Inflammatory macrophage treated with lipopolysaccharide for 1 hour (primary cell): ENCODE measurements at places on chromosomes 2 and 18.

GRCh38 chr18:8264116-8264515 is 345.1 kb upstream of the RAB12 start:
- no peak for DNase-seq

- DNase-seq: no peak
These were observed 4.9 kb downstream of the TTL start for GRCh38 chr2:112486895-112487294.

GRCh38 chr2:240146627-240147278 is 6.3 kb upstream of the OTOS start:
- peak; percentile 42 for DNase-seq

- DNase-seq: no peak
These were observed 6.8 kb downstream of the ESCO1 start for GRCh38 chr18:21593540-21594257.

DNA sequence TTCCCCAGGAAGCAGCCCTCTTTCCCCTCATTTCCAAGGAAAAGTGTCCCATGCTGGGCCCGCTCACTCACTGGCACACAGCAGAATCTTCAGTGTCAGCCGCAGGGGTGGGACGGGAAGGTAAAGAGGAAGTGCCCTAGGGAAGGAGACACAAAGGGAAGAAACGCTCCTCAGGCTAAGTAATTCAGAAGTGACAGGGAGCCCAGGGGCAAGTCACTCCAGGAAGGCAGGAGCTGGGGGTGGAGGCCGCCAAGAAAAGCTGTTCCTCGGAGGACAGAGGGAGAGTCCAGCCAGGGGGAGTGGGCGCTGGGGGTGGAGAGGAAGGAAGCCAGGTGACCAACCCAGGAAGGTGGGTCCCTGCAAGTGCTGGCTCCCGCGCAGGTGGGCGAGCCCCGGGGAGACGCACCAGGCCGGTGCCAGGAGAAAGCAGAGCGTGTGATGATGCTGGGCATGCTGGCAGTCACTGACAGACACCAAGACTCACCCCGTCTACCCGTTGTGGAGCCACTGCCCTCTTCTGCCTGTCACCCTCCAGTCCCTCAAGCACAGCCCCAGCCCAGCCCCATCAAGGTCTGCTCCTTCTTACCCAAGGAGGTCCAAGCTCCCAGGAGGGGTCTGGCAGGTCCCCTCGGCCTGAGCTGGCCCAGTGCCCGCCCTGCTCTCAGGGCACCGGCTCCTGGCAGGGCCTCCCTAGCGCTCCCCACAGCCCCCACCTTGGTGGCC is 21.7 kb downstream of the HDAC4 start:
- DNase-seq: peak; percentile 36

- DNase-seq: no peak
These were observed 19.7 kb downstream of the RASGRP3 start for GRCh38 chr2:33496150-33496549.

GRCh38 chr2:217285926-217286325 is 426.1 kb upstream of the TNP1 start:
- DNase-seq: no peak

- DNase-seq: no peak
These were observed 282.2 kb upstream of the SOX11 start for GRCh38 chr2:5409898-5410381.

DNA sequence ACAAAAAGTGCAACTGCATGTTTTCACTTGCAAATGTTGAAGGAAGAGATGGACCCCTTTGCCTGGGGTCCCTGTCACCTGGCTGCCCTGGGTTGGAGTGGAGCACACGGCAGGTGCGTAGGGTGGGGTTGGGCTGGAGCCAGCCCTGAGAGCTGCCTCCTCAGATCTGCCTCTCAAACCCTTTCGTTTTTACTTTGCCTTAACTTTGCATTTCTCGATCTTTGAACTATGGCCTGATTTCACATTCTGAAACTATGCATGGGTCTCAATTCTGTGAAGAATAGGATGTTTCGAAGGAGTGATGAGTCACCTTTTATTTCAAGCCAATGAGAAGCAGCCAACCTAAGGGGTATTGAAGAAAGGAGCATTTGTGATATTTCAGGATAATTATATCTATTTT is 132.8 kb downstream of the ACOXL start:
- no peak for DNase-seq

GRCh38 chr2:70357684-70358071 is 55.8 kb upstream of the FAM136A start:
- DNase-seq: no peak

DNA sequence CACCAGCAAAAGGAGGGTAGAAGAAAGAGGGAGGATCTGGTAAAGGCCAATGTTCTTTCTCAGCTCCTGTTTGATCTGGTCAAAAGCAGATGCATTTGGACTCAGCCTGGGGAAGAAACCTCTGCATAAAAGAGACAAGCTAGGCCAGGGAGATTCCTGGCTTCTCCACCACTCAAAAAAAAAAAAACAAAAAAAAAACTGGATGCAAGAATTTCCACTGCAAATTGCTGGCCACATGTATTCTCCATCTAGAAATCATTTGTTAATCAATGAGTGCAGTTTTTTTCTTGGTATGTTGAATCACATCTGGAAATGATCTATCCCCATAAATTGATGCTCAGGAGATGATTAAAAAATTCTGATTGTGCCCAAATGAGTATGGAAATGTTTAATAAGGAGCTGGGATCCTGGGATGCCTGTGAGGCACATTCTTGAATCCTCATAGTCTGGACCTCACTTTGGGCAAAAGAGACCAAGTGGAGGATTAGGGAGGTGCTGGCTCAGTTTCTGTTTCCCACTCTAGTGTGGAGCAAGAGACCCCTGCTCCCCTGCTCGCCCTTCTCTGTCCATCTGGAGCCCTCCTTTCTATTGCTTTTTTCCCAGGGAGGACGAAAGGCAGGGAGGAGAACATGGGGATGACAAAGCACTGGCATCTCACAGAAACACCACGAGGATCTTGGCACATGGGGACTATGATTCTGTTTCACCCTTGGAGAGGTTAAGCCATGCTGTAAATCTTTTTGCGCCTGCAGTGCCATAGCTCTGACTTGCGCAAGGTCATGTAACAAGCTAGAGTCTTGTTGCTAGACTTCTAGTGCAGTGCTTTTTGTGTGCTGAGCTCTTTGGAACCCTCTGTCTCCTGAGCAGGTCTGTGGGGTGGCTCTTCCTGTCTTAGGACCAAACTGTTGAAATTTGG is 57.6 kb downstream of the APOB start:
- DNase-seq: no peak

- no peak for DNase-seq
These were observed 20.3 kb upstream of the NPAS2 start for GRCh38 chr2:100799686-100800085.

DNA sequence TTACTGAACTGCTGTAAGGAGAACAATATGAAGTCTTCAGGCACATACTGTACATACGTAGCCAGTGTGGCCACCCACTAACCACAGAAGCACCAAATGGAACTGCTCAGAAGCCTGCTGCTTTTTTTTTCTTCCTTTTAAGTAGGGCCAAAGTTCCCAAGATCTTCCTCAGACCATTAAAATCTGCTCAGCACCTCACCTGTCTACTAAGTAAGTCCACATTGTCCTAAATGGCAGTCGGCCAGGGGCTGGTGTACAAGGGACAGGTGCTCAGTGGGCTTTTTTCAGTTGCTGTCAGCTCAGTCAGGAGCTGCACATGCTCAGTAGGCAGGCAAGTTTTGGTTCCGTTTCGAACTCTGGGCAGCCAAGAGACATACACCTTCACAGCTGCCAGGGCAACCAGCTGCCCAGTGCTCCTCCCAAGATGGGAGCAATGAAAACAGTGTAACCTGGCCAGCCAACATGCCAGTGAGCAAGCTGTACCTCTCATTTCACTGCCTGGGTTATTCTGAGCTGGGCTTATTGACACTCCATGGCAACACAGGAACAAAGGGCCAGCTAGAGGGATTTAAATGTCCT is 86.1 kb downstream of the ACVR1 start:
- no peak for DNase-seq

- DNase-seq: peak; percentile 27
These were observed 13.7 kb downstream of the NCL start for GRCh38 chr2:231450548-231450989.

- DNase-seq: no peak
These were observed 425.5 kb downstream of the TSN start for GRCh38 chr2:122180972-122181371.

DNA sequence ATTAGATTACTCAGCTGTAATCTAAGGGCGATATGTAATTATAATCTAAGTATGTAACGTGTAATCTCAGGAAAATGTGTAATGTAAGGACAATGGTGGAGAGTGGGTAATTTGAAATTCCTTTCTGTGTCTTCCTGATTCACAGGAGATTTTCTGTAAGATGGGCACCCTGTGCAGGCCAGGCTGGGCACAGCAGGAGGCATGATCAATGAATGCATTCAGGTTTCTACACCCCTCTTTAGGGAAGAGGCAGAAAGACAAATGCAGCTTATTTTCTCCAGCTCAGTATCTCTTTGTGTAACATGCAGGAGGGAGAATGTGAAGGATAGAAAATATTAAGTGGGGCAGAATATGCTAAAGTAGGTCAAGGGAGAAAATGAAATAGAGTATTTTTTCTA is 320.1 kb downstream of the PIK3C3 start:
- DNase-seq: no peak

GRCh38 chr2:59791004-59791618 is 762.3 kb downstream of the BCL11A start:
- DNase-seq: no peak

- no peak for DNase-seq
These were observed 82.7 kb upstream of the SLC35G4 start for GRCh38 chr18:11526675-11527074.

DNA sequence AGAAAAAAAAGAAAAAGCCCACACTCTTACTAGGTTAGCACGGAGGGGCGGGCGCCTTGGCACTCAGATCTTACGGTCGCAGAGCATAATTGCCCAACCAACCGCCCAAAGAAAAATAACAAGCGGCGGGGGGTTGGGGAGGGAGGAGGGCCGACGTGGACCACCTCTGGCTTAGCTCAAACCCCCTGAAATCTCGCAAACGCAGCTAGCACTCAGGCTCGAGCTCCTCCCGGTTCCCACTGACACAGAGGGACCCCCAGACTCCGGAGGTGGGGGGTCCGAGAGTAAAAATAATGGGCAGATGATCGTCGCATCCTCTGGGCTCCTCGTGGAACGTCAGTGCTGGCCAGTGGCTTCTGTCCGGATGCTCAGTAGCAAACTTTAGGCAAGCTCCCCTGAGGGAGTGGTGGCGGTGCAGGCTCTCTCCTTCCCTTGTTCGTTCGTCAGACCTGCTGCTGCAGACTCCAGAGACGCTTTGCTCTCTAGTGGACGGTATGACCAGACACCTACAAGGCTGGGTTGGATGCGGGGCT is 12.0 kb downstream of the CATIP start:
- DNase-seq: peak; percentile 30

GRCh38 chr2:141534666-141535362 is 596.0 kb downstream of the LRP1B start:
- peak; percentile 9 for DNase-seq

GRCh38 chr2:226411727-226412360 is 387.8 kb downstream of the IRS1 start:
- no peak for DNase-seq
